Activated T-cell treated with anti-CD3 and anti-CD28 coated beads, Interleukin-2, amount 50 U/mL, for 72 hours (primary cell): ENCODE measurements at places on chromosomes 1 and 21. TPM values are rescaled to one million over a fixed set of nuclear protein-coding genes. Genes with fewer than 3 reads are reported as not detected.

DNA sequence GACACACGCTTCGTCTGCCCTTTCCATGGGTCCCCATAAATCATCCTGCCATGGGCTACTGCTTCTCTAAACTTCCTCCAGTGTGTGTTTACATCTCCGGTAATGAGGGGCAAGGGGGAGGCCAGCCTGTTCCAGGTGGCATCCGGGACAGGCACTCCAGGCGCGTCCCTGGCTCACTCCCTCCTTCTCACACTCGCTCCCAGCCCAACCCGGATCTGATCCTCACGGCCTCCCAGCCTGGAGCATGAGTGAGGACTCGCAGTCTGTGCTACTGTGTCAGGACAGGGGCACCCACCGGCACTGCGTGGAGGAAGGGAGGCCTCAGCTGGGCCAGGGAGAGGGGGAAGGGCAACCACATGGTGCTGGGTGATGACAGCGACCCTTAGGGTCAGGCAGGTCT lies 225.4 kb downstream of the TRABD2B start:
- DNase-seq: no peak

DNA sequence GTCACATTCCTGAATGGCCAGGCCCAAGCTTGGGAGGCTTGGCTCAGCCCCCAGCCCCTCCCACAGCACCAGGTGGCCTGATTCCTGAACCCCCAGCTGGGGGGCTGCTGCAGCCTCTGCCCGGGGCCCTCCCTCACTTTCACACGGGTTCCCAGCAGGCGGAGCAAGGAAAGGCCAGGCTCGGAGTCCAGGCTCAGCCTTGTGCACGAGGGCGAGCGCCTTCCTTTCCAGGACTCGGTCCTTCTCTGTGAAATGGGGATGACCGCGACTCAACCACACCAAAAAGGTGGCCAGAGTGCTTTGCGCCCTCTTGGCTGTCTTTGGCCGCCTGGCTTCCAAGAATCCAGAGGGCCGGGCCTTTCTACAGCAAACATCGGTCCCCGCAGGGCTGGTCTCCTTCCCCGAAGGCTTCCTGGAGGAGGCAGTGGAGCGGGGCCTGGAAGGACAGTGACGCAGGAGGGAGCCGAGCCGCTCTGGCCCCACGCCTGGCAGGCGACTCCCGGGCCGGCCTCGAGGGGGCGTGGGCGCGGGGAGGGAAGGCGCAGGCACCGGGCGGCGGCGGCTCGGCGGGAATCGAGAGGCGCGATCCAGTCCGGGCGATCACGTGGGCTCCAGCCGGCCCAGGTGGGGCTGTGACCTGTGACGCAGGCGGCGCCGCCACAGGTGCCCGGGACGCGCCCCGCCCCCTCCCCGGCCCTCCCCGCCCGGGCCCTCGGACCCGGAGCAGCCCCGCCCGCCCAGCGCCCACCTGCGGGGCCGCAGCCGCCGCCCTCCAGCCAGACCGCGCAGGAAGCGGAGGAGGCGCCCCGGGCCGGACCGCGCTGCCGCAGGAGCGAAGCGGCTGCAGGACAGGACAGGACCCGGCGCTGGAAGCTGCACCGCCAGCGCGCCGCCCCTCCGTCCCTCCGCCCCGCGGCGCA lies at the start of gene ARHGEF16:
ARHGEF16 (plus strand) TSS at position 775 of the 920 bp plus-strand sequence. CDS start 8,420 bp downstream, outside the sequence.
- peak; percentile 31 for DNase-seq

Gene MEX3A
- 0.31 TPM for total RNA-seq

- DNase-seq: no peak
Measured at GRCh38 chr1:211348547-211348946, 21.9 kb downstream of the TRAF5 start.

GRCh38 chr21:35861661-35862060 lies 198.7 kb downstream of the SETD4 start:
- DNase-seq: no peak

- DNase-seq: no peak
Measured at GRCh38 chr1:85465786-85466134, 801 bp upstream of the DDAH1 start.

GRCh38 chr21:46393451-46393940 lies 65.2 kb upstream of the DIP2A start:
- DNase-seq: no peak
